ENCODE measurements at places on chromosomes 5 and 9.

GRCh38 chr5:136674178-136674577 is 308.8 kb upstream of the TRPC7 start:
- no peak for DNase-seq

DNA sequence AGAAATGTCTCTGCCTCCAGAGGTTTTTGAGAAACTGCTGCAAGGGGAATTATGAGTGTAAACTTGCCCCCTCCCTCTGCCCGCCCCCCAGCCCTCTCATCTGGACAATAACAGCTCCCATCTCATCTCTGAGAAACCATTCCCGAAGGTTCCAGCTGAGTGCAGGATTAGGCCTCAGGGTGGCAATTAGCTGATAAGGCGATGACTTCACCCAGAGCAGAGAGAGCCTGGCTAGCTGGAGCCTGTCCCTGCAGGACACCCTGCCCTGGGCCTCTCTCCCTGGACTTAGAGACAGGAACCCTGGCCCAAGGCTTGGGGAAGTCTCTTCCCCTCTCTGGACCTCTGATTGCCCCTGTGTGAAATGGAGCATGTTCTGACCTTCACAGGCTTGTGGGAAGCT is 45.7 kb upstream of the HAND1 start:
- peak; percentile 88 for DNase-seq

DNA sequence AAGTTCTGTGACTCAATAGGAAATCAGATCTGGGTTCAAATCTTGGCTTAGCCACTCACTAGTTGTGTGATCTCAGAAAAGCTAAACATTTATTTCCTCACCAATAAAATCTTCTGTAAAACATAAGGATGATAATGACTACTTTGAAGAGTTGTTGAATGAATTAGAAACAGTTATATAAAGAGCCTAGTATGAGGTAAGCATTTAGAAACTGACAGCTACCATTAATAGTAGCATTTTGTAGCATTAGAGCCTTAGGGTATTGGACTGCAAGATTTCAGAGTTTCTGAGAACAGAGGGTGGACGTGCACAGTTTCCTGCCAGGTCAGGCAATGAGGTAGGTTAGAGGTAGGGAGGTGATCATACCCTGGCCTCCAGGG is 293.2 kb downstream of the CWC27 start:
- DNase-seq = no peak

GRCh38 chr5:124278636-124279035 is 467.8 kb downstream of the ZNF608 start:
- DNase-seq = no peak

GRCh38 chr5:143207563-143208364 is 195.7 kb downstream of the NR3C1 start:
- no peak for DNase-seq

GRCh38 chr9:87255431-87256155 is 242.1 kb upstream of the DAPK1 start:
- DNase-seq = no peak

DNA sequence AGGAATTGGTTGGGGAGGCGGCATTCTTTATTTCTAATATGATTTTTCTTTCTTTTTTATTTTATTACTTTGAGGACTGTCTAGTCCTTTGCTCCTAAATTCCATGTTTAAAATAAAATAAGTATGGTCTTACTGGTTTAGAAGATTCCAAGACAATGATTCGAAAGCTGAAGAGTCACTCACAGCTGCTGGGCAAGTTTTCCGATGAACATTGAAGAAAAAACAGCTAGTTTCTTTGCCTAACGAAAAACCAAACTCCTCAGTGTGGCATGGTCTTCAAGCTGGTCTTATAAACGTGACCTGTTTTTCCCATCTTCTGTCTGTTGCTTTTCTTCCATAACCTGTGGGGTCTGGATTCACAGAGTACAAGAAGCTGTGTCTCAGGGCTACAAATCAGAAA is 25.1 kb downstream of the ZNF474 start:
- no peak for DNase-seq

- DNase-seq = no peak
Observed at GRCh38 chr9:22379272-22379671, 67.4 kb upstream of the DMRTA1 start.

DNA sequence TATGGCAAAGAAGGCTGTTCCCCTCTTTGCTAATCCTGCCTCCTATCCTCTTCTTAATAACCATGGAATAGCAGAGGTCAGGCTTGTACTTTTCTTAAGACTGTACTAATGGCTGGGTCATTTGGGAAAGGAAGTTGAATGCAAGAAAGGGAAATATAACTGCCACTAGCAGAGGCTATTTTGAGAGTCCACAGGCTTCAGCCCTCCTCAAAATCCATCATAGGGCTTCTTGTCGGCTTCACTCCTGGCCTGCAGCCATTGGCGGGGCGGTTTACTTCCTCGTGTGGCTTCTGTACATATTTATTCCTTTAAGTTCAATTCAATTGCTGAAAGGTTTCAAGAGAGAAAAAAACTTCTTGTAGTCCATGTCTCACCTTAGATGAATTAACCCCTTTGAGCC is 2.8 kb upstream of the PARP8 start:
- DNase-seq = no peak

DNA sequence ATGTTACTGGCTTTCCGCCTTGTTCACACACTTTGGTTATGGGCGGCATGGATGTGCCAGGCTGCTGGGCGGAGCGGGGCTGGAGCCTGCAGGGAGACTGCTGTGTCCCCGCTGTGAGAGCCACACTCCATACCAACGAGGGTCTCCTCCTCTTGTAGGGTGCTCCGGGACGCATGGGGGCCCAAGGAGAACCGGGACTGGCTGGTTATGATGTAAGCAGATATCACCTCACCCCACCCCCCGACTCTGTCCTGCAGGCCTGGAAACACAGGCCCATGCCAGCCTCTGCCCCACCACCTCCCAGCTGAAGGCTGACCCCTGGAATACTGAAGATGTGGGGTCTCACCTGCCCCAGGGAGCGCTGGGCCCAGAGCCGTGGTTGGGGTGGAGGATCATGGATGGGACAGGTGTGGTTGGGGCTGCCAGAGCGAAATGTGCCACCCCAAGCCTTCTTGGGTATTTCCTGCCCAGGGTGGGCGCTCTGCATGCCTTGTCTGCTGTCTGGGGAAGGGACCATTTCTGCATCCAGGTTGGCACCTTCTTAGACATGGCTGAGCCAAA is 39.3 kb upstream of the ORM1 start:
- DNase-seq = peak; percentile 6

DNA sequence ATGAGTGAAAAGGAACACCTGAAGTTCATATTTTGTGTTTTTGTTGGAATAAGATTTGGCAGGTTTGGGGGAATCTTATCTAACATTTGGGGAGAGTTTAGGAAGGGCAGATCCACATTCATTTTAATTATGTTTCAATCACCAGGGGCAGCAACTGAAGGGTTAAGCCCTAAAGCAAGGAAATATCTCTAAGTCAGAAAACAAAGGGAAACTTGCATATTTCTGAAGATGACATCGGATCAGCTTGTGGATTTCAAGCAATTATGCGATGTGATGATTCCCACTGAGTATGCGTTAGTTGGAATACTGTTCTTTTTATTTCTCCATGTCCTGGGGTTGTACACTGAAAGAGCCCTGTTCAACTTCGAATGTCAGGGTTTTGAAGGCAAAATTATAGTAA is 59.8 kb upstream of the NFIB start:
- DNase-seq = no peak

DNA sequence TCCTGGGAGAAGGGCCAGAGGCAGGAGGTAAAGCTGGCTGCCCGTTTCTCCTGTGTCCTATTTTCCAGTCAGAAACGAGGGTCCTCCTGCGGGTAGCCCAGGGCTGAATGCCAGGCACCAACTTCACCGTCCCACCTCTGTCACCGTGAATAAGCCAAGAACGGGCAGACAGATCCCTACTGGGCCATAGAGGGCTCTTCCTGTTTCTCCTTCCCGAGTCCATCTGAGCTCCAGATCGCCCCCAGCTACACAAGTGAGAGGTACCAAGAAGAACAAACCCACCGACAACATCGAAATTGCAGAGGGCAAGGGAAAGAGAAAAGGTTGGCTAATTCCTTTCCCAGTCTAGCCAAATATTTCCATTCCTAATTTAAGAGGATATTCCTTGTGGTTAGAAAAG is 93.7 kb downstream of the SPOCK1 start:
- DNase-seq = no peak

DNA sequence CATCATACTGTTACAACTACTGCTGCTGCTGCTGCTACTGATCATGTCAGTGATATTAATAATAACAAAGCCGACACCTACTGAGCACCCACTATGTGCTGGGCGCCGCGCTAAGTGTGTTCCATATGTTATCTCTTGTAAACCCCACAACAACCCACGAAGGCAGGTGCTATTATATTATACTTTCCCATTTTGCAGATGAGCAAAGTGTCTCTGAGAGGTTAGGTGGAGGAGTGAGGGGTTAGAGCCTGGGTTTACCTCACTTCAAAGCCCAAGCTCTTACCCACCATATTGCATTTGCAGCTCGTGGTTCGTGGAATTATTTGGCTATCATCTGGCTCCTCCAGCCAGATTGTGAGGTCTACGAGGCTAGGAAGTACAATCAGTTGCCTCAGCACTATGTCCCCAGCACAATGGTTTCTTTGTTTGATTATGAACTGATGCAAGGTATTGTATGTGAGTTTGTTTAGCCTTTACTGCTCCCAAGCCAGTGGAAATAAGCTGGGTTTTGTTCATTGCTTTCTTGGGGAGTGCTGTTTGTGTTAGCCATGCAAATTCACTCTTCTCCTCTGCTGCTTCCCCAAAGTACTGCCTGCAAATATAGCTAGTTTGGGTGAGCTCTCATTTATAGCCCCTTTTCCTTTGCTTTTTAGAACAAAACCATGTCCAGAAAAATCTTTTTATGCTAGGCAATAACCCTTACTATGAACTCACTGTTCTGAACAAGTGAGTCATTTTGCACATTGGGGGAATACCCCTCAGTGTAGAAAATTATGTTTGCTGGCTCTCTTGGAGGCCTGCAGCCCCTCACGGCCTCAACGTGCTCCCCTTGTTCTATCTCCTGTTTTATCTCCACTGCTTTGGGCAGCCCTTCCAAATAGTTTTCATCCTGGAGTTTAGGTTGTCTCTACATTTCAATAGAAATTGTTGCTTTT is 47.9 kb downstream of the ALG2 start:
- DNase-seq = no peak

- peak; percentile 26 for DNase-seq
Observed at GRCh38 chr5:132215329-132215728, 12.3 kb downstream of the P4HA2 start.

GRCh38 chr5:83099001-83099400 is 21.7 kb downstream of the XRCC4 start:
- DNase-seq = peak; percentile 39

- DNase-seq = no peak
Observed at GRCh38 chr5:31434898-31435297, 97.0 kb downstream of the DROSHA start.

- DNase-seq = no peak
Observed at GRCh38 chr9:15524845-15525455, 14.2 kb upstream of the PSIP1 start.

- no peak for DNase-seq
Observed at GRCh38 chr5:133698646-133699526, 86.5 kb upstream of the FSTL4 start.

- DNase-seq = no peak
Observed at GRCh38 chr9:137017071-137017470, 11.0 kb downstream of the ABCA2 start.

DNA sequence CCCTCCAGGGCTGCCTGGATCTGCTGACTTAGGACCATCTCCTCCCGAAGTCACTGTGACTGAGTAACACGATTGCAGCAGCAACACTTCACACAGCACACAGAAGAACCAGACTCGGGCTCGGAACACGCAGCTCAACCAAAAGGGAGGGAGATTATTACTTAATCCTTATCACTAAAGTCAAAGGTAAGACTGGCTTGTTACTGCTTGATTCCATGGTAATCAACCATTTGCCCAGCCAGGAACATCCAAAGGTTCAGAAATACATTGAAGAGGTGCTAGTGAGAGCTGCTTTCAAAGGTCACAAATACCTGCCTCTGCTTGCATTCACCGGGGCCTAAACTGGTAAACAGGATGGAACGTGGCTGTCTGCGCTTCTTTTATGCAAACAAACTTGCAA is 7.7 kb downstream of the FBP1 start:
- DNase-seq = no peak

GRCh38 chr9:87148331-87149104 is 201.2 kb upstream of the GAS1 start:
- DNase-seq = no peak

GRCh38 chr5:89236900-89237299 is 353.9 kb upstream of the MEF2C start:
- DNase-seq = no peak

DNA sequence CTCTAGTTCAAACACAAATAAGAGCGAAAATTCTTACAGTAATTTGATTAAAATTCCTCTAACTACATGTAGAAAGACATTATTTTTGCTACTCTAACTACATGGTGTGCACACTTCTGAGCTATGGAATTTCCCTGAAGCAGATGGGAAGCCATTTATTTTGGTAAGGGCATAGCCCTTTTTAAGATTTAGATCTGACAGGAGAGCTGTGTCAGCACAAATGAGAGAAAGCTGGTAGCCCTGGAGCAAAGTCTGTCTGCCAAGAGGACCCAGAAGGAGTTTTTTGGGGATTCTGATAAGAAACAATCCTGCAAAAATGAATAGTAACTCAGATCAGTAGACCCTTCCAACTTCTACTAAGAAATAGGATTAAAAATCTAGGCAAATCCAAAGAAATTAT is 595.9 kb upstream of the MEF2C start:
- no peak for DNase-seq

- no peak for DNase-seq
Observed at GRCh38 chr9:20407013-20407412, 215.3 kb downstream of the MLLT3 start.

- no peak for DNase-seq
Observed at GRCh38 chr5:172678902-172679301, 37.8 kb downstream of the NEURL1B start.

DNA sequence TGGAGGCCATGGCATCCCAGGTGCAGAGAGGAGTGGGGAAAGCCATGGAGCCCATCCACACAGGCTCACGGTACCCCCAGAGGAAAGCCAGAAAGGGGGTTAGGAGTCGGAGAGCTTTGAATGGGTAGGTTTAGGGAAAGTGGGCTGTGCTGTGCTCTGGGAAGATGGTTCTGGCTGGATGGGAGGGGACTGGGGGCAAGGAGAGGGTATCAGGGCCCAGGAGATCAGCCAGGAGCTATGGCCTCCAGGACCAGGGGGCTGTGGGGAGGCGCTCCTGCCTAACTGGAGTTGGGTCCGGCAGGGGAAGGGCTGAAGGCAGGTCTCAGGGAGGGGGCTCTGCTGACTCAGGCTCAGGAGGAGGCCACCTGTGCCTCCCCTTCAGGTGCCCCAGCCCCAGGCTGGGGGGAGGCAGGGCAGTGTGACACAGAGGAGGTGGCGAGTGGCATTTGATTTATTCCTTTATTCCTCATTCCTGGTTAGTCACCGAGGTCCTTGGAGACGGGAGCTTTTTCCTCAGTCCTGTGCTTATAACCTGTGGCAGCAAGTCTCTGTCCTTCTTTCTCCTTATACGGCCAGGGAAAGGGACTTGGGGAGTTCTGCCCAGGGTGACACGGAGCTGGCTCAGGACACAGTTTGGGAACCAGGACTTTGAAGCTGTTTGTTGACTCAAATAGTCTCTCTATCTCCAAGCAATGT is 60.8 kb downstream of the TSTD2 start:
- DNase-seq = peak; percentile 7

Data from WERI-Rb-1 (cell line).